Stimulated activated CD4-positive, alpha-beta T cell treated with anti-CD3 and anti-CD28 coated beads, Interleukin-1b, Interleukin-23, amount 100 ng/mL, for 1 hour (primary cell): ENCODE measurements at places on chromosomes 1 and 21.

DNA sequence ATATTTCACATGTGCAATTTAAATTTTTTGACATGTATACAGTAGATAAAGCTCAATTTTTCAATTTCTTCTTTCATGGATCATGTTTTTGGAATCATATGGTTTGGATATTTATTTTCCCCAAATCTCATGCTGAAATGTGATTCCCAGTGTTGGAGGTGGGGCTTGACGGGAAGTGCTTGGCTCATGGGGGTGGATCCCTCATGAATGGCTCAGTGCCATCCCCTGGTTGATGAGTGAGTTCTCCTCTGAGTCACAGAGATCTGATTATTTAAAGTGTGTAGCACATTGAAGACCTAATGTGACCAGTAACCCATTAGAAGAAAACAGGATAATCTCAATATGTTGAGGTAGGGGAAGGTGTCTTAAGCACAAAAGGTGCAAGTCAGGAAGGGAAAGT, 9.1 kb upstream of the IFI16 start:
- DNase-seq = no peak

- no peak for DNase-seq
These were observed 61.7 kb upstream of the GJA8 start for GRCh38 chr1:147840909-147841308.

DNA sequence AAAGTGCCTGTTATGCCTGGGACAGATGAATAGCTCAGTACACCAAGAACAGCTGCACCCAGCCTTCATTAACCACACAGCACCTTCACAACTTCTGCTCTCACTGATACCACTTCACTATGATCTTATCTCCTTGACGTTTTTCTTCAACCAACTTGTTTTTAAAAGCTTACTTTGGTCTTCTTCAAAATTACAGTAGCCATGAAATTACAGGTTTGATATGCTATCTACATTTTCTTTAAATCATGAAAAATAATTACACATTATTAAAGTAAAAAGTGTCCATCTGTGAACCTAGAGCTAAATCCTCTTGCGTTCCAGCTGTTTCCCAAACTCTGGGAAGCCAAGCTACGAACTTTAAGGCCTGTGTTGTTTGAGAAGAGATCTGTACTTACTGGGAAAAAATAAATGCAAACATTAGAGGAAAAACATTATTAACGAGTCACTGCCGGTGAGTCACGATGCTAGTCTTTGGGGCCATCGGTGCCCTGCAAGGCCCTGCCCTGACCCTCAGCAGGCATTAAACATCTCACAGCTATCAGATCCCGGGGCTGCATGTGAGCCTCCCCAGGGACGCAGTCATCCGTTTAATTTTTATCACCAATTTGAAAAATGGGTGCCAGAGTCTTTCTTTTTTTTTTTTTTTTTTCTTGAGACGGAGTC, 56.3 kb upstream of the GPR153 start:
- DNase-seq = no peak

- no peak for DNase-seq
These were observed 41.7 kb downstream of the TNFRSF9 start for GRCh38 chr1:7898962-7899361.

- DNase-seq = no peak
These were observed 678.0 kb upstream of the USP24 start for GRCh38 chr1:55893155-55893554.

GRCh38 chr1:192783791-192784190, 25.0 kb upstream of the RGS2 start:
- DNase-seq = no peak

GRCh38 chr1:193634470-193634869, 448.1 kb upstream of the B3GALT2 start:
- DNase-seq = no peak

GRCh38 chr1:8985915-8986813, 40.1 kb downstream of the SLC2A7 start:
- no peak for DNase-seq

DNA sequence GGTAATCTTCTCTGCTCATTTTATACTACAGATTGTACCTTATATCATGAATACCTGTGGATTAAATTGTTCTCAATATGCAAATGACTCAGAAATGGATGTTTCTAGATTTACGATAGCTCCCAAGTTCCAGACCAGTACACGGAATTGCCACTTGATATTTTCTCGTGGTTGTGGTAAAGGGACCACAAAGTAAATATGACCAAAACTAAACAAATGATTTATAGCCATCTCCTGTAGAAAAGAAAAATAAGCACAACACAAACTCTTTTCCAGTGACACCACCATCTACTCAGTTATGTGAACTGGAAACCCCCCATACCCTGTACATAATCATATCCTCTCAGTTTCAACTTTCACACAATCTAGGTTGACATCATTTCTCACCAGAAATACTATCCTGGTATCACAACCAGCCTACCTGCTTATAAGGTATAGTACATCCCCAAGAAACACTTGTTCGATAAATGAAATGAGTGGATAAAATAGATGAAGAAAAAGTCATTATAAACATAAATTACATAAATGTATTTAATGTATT, 172.3 kb downstream of the ADGRL4 start:
- DNase-seq = no peak

GRCh38 chr21:44482581-44483287, 27.4 kb downstream of the LRRC3 start:
- no peak for DNase-seq

- DNase-seq = no peak
These were observed 860 bp upstream of the SHCBP1L start for GRCh38 chr1:182953826-182954225.

DNA sequence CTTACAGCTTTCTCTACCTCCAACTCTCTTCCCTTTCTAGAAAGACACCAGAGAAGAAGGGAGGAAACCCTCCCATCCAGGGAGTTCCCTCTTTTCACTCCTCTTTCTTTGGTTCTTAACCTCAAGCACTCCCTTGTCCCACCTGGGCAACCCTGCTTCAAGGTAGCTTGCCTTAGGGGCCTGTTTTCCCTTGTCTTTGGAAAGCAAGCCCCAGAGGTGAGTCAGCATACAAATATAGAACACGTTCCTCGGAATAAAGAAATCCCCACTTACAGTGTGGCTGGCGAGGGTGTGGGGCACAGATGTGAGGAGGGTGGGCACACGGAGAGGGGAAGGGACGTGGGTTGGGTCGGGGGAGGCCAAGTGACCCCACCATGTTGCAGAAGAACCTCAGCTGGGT, 26.1 kb upstream of the KCNE2 start:
- no peak for DNase-seq

DNA sequence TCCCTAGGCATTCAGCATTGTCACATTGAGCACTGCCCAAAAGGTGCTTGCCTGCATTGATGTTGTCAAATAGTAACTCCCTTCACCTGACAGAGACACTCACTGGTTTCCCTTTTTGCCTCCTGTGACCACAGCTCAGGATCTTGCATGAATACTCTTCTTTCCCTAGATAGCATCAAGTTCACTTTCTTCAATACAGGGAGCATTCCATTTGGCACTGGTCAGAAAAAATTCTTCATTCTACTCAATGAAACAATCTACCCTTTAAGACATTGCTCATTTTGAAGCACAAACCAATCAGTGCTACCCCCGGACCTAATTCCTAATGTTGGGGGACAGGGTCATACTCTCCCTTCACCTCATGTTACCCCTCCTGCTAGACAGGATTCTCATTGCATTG, 319.0 kb upstream of the SNX7 start:
- DNase-seq = no peak

DNA sequence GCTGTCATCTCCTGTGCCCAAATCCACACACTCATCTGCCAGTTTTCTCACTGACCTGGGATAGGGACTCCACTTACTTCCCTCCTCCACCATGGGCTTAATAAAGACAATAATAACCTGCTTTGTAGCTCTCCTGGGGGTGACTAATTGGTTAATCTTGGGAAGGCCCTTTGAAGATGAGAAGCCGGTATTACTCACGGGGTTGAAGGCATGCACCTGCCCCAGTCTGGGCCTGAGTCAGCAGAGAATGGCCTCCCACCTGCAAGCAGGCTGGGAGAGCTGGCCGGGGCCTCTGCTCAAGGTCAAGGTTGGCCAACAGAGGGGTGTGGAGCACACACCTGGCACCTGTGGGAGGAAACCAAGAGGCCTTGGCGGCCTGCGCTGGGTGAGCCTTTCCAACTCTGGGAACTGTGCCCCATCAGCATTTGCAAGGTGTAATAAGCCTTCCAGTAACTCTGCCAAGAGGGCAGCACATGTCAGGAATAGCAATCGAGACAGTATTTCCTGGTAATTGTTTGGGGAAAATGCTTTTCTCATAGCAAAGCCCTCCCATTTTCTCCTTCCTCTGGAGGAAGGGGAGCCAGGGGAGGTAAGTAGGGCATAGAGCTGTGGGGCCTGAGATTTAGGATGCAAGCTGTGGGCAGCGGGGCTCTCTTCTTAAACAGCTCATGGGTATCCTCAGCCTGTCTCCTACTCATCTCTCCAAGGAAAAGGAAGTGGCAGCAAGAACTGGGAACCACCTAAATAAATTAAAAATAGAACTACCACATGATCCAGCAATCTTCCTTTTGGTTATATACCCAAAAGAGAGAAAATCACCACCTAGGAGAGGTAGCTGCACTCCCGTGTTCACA, 49.0 kb downstream of the TOMM20 start:
- no peak for DNase-seq

GRCh38 chr1:107132195-107132594, 8.6 kb upstream of the NTNG1 start:
- DNase-seq = no peak

GRCh38 chr1:82245345-82246014, 444.7 kb downstream of the ADGRL2 start:
- no peak for DNase-seq

DNA sequence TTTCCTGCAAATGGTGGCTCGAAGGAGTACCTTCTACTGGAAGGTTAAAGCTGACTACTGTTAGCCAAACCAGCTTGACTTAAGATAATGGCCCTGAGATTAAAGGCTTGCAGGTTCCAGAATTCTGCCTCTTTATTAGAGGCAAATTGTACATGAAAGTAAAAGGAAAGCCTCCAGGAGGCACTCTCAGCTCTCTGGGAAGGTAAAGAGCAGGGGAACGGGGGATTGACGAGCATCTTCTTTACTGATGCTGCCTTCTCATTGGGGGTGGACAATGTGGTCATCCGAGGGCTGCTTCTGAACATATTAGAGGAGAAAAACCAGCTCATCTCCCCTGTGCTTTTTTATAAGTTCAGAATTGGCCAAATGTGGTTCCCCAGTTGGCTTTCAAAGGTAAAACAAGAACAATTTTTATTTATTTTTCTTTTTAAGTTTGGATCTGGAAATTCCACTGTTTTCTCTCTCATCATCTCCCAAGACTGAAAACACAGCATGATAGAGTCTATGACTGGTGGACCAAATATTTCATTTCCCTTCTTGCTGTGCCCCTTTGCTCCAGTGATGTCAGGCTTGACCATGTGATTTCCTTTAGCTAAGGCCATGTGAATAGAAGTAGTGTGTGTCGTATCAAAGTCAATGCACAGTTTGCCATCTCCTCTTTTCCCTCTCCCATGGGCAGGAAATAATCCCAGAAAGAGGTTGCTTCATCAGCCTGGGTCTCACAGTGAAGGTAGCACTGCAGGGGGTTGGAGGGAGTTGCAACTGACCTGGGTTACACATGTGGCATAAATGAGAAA, 292.7 kb downstream of the PRDM2 start:
- no peak for DNase-seq

DNA sequence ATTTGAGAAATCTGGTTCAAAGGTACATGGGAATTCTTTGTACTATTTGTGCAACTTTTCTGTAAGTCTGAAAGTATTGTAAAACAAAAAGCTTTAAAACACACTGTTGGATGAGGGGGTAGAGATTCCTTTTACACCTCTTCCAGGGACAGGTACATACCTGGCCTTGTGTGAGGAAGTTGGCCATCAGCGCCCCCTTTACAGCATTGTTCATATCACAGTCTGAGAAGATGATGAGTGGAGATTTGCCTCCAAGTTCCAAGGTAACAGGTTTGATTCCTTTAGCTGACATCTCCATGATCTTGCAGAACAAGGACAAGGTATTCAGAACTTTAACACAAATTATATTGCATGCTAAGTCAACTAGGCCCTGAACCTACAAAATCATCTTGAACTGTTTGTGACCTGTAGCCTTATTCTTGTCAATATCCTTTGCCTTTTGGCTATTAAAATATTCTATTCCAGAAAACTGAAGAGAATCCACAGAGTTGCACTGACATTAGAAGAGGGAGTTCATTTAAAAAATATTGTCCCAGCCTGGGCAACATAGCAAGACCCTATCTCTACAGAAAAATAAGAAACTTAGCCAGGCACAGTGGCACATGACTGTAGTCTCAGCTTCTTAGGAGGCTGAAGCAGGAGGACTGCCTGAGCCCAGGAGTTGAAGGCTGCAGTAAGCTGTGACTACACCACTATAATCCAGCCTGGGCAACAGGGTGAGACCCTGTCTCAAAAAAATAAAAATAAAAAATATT, 18.9 kb downstream of the ALDH9A1 start:
- DNase-seq = no peak

GRCh38 chr1:84271441-84272151, 29.9 kb upstream of the SAMD13 start:
- DNase-seq = no peak

GRCh38 chr1:234760303-234760723, 150.3 kb upstream of the IRF2BP2 start:
- DNase-seq = no peak
